Fibroblast of skin of scalp (primary cell): ENCODE measurements at places on chromosomes 6 and 20.

DNA sequence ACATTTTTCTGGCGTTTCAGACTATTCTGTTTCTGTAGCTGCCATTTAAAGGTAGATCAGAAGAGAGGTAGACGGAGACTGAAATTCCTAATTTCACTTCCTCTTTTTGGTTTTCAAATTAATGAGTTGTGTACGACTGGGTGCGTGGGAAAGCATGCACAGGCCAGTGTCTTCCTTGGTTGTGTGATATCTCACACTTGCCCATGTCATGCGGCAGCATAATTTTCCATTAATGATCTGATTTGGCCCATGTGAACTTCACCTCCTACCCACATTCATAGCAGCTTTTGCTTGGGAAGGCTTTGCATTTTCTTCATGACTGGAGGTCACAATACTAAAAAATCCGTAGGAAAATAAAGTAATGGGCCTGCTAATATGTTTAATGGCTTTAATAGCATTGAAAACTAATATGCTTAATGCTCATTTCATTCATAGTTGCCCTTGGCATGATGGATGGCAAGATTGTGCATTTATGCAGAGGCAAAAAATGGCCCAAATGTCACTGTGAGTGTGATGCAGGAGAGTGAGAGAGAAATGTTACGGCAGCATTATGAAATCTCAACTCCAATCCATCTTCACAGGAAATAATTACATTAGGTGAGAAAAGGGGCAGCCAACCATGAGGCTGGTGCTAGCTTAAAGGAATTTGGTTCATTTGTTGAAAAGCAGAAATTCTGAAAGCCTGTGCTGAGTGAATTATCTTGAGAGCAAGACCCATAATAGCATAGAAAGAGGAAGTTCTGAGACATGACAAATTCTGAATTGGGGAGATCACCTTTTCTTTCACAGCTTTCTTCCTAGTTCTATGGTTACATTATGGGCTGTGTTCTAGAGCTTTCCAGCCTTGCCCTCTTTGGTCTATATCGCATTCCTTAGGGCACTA lies 69.0 kb upstream of the UST start:
- DNase-seq, result no peak

DNA sequence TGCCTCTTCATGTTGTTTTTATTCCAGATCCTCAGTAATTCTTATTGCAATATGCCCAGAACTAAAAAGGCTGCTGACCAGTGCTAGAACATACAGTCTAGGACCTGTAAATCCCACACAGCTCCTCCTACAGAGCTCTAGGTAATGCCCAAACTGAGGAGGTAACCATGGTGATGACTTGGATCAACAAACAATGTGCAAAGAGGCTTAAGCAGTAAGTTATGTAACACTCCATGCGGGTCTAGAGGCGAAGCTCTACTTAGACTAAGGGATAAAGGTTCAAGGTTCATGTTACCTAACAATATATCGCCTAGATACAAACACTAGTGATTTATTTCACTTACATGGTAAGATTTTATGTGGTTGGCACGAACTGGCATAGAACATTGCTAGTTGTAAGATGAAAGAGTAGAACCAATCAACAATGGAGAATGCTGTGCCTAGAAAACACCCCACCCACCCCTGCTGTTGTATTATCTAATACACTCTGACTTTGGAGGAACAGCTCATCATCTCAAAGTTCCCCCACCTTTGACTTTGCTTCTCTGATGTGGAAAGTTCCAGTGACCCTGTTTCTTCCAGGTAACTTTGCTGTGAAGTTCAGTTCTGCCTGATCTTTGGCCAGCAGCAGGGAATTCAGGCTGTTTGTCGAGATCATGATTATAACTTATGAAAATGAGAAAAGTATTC lies 242.4 kb downstream of the ALDH8A1 start:
- DNase-seq, result peak; percentile 49

GRCh38 chr20:19408971-19409370 lies 196.5 kb downstream of the SLC24A3 start:
- DNase-seq, result peak; percentile 30

DNA sequence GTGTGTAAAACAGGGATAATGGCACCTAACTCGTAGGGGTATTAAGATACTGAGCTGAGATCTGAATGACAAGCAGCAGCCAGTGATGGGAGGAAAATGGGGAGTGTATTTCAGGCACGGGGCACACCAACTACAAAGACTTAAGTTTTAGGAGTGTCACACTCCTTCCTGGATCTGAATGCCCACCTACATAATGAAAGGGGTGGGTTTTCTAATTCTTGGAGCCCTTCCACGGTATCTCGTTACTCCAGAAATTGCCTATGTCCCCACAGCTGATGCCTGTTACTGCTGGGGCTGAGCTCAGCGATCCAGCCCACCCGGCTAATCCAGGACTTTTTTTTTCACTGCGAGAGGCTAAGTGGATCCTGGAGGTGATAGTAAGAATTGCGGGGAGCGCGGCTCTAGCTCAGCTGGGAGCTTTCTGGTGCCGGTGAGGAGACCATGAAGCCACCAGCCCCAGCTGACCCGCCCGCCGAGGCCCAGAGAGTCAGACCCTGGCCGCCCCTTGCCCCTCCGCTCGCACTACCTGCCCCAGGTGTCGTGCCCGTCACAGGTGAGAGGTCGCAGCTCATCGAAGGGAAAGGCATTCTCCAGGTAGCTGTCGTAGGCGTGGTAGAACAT lies 727 bp downstream of the EDEM2 start:
- peak; percentile 15 for DNase-seq

GRCh38 chr6:46032110-46032998 lies 16.7 kb upstream of the CLIC5 start:
- DNase-seq, result no peak

DNA sequence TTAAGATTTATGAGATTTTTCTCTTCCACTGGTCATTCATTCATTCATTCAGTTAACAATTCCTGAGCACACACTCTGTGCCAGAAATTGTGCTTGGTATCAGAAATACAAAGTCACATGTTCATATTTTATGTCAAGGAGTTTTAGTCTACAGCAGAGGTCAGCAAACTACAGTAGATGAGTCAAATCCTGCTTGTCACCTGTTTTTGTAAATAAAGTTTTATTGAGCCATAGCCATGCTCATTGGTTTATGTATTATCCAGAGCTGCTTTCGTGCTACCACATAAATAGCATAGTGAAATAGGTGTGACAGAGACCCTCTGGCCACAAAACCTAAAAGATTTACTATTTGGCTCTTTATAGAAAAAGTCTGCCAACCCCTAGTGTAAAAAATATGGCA lies 46.8 kb downstream of the THEMIS start:
- DNase-seq, result no peak

DNA sequence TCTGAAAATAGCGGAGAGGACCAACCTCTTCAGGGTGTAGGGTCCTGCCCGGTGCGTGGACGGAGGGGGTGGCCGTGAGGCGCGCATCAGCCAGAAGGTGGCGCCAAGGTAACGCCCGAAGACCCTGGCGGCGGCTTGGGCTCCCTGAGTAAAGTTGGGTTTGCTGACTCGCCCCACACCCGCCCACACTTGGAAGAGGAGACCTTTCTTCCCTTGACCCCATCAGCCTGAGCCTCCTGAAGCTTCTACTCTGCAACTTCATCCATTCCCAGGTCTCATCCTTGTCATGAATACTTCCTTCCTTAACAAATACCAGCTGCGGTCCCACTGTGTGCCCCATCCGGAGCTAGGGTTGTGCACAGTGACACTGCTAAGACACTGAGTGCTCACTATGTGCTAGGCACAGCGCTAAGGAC lies 14.6 kb downstream of the CD40 start:
- peak; percentile 54 for DNase-seq

DNA sequence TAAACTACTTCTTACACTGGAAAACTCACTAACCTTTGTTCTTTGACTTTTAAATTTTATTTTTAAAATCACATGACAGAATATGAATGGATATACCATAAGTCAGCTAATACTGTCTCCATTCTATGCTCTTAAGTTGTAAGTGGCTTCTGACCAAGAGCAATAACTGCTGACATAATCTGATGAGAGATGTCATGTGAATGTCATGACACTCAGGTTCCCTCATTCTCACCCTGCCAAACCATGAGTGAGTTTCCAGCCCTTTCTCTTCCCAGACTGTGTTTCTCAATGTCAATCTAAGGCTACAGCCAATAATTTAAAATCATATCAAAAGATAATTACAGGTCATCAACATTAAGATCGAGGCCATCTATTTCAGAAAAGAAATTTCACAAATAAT lies 39.7 kb downstream of the KIF16B start:
- DNase-seq, result no peak

DNA sequence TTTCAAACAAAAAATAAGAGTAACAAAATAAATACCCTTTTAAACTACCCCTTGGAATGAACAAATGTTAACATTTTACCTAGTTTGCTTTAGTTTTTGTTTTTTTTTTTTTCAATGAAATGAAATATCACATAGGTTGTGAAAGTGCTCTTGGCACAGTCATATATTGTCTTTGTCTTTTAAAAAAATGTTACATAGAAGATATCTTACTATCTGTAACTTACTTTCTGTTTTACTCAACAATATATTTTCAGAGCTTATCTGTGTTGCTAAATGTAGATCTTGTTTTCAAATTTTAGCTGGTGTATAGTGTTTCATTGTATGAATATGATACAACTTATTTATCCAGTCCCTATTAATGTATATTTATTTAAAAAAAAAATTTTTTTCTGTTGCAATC lies 8.6 kb downstream of the CEP57L1 start:
- DNase-seq, result no peak

- no peak for DNase-seq
Measured at GRCh38 chr6:4781967-4782575, 5.9 kb downstream of the CDYL start.

- no peak for DNase-seq
Measured at GRCh38 chr6:21085643-21086042, 507.9 kb upstream of the SOX4 start.

- peak; percentile 97 for DNase-seq
Measured at GRCh38 chr6:134908906-134909516, 40.9 kb downstream of the ALDH8A1 start.

- no peak for DNase-seq
Measured at GRCh38 chr20:35539756-35540212, 2.1 kb upstream of the ERGIC3 start.

GRCh38 chr6:38443352-38444144 lies 196.2 kb downstream of the BTBD9 start:
- DNase-seq, result no peak

GRCh38 chr6:149834513-149835481 lies 29.4 kb downstream of the LRP11 start:
- DNase-seq, result peak; percentile 72

DNA sequence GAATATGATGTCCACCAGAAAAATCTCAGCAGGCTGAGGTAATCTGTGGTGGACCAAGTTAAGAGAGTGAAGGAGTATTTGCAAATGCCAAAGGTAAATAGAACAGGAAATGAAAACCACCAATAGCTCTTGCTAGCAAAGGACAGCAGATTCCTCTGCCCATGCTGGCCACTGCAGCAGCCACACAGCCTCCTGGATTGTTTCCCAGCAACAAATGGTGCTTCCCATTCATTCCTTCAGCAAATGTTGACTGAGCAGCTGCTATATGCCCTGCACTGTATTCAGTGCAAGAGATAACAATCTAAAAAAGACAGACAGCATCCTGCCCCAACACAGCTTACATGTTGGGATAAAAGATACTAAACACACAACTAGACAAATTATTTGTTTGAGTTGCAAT lies 11.0 kb downstream of the ROS1 start:
- DNase-seq, result peak; percentile 7

DNA sequence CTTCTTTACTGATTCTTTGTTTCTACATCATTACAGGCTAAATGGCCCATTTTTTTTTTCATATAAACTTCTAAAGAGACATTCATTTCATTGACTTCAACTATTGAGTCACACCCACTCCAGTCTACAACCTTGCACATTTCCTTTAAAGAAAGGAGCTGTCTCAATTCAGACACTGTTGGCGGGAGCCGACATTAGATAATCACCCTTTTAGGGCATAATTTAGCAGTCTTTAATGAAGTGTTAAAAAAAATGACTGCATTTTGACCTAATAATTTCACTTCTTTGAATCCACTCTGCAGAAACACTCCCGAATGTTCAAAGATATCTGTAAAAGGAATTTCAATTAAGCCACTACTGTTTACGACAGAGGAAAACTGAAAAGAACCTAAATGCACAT lies 1.5 kb downstream of the EPM2A start:
- DNase-seq, result no peak

- no peak for DNase-seq
Measured at GRCh38 chr20:21322083-21322710, 19.1 kb downstream of the XRN2 start.

DNA sequence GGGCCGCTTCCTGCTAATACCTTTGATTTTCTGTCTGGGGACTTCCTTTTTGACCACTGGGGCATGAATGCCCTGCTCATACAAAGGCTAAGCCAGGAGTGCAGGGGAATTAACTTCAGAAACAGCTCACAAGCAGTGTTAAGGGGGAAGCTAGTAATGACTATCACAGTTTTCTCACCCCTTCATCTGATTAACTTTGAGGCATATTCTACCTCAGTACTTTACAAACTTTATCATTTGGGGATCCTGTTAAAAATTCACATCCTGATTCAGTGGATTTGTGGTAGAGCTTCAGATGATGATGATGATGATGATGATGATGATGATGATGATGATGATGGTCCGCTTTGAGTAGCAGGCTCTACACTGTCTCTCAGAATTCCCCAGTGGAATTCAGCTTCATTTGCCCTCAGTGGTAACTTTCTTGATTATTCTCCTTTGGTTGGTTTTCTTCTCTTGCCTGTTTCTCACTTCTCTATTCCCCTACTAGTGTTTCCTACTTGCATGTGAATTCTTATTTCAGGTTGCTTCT lies 78.4 kb upstream of the TMEM170B start:
- no peak for DNase-seq

- DNase-seq, result peak; percentile 58
Measured at GRCh38 chr6:44855562-44856411, 468.3 kb downstream of the CDC5L start.

GRCh38 chr6:36150283-36150682 lies 20.0 kb downstream of the MAPK13 start:
- no peak for DNase-seq

DNA sequence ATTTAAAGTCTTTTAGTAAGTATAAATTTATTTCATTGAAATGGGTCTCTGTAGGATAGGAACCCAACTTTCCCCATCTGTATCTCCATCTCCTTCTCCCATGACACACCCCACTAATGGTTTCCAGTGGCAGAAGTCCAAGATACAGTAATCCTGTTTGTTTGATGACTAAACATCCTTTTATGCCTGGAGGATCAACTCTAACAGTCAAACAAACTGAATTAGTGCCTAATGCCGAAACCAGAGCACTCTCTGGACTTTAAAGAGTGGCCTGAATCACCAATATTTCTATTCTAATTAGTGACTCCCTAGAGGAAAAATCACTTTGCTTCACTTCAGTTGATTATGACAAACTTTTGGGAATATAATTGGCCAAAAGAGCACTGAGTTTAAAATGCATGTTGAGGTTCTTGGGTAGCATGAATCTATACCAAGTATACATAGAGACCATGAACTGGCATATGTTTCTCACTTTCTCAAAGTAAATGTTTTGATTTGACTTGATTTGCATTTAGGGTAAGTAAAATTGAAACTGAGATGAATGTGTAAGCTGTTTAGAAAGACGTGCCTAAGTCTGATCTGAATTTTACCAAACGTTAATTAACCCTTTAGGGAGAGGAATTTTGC lies 776.4 kb upstream of the NRSN1 start:
- peak; percentile 83 for DNase-seq
